ENCODE measurements at places on chromosomes 3 and 15. TPM values are rescaled to one million over a fixed set of nuclear protein-coding genes. Genes with fewer than 3 reads are reported as not detected.

Gene ZMYND10
- 0.12 TPM for total RNA-seq

Gene PAK6
- not detected for total RNA-seq

Gene DPH6
- total RNA-seq: 25.7 TPM

Gene SLC6A11
- total RNA-seq: not detected

Gene ARNT2
- 1.3 TPM for total RNA-seq

Gene C3orf62
- total RNA-seq: 2.3 TPM

Gene WDR93
- not detected for total RNA-seq

Gene ADAMTS17
- not detected for total RNA-seq

Gene PLA2G4F
- total RNA-seq: not detected

Gene FBXO40
- total RNA-seq: not detected

Gene IQCF5
- total RNA-seq: not detected

Gene NRG4
- not detected for total RNA-seq

Gene MAP1A
- 10.8 TPM for total RNA-seq

Gene SLC6A1
- total RNA-seq: not detected

Gene STRA6
- total RNA-seq: 0.48 TPM

Gene MUC13
- total RNA-seq: not detected

Gene RBPMS2
- 2.5 TPM for total RNA-seq

Gene PLS1
- 0.82 TPM for total RNA-seq

Gene ST3GAL6
- 13.2 TPM for total RNA-seq

Gene C3orf49
- total RNA-seq: not detected

Gene C15orf62
- not detected for total RNA-seq

Gene TRH
- not detected for total RNA-seq

Gene CLDN18
- not detected for total RNA-seq

Gene MYNN
- 11.2 TPM for total RNA-seq

Gene ITIH1
- total RNA-seq: not detected

Gene WDR49
- total RNA-seq: 0.47 TPM

Gene NRROS
- total RNA-seq: 16.4 TPM

Gene XXYLT1
- 93.1 TPM for total RNA-seq

Gene MUSTN1
- not detected for total RNA-seq

Gene GATM
- not detected for total RNA-seq
